ENCODE measurements at places on chromosomes 4 and X.

DNA sequence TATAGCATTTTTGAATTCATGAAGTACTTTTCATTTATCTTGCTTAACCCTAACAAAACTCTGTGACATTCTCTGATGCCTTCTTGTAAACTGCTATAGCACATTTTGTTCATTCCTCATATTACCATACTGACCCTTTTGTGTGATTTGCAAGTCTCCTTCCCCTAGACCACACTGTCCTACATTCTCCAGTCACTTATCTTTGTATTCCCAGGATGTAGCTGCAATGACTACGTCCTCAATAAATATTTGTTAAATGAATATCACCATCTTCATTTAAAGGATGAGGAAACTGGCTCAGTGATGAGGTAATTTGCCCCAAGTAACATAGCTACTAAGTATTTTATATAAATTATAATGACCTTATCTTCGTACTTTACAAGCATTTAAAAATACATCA lies 11.9 kb downstream of the HUWE1 start:
- DNase-seq, result peak; percentile 23

DNA sequence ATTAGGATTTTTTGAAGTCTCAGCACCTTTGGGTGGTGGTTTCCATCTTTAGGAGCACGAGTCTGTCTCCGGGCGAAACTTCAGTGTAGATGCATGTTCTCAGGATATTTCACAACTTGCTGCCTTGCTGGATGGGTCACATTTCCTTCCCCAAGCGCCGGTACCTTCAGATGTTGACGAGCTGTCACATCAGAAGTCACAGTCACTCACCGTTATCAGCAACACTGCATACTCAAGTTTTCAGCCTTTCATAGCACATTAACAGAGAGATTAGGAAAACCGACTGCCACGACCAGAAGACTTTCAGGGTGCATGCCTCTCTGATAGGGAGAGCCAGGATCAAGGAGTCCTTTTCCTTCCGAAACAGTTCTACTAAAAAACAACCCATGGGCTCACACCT lies 77.8 kb downstream of the SHROOM2 start:
- no peak for DNase-seq

GRCh38 chr4:173171098-173171497 lies 2.5 kb downstream of the GALNT7 start:
- DNase-seq, result peak; percentile 46

- DNase-seq, result no peak
These were observed 76.7 kb upstream of the AP1S2 start for GRCh38 chrX:15931362-15931761.

DNA sequence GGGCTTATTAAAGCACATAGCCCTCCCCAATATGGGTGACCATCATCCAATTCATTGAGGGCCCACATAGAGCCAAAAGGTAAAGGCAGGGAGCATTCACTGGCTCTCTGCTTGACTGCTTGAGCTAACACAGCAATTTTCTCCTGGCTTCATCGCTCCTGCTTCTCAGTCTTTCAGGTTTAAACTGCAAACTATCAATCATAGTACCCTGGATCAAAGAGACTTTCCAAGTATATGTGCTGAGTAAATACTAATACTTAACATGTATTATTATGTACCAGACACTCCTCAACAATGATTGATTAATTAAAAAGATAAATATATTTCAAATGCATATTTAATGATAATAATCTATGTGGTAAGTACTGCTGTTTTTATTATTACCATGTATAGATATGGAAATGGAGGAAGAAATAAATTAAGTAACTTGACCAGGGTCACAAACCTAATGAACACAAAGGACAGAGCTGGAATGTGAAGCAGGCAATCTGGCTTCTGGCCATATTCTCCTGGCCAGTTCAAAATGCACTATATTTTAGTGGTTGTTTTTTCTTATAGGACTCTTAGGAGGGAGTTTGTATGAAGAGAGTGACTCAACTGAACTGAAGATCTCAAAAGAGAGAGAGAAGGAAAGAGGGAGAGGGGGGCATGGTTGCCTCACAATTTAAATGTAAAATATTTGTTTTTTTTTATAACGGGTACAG lies 1197.3 kb downstream of the TECRL start:
- DNase-seq, result peak; percentile 4

- no peak for DNase-seq
These were observed 69.0 kb upstream of the ATOH1 start for GRCh38 chr4:93759506-93759905.

DNA sequence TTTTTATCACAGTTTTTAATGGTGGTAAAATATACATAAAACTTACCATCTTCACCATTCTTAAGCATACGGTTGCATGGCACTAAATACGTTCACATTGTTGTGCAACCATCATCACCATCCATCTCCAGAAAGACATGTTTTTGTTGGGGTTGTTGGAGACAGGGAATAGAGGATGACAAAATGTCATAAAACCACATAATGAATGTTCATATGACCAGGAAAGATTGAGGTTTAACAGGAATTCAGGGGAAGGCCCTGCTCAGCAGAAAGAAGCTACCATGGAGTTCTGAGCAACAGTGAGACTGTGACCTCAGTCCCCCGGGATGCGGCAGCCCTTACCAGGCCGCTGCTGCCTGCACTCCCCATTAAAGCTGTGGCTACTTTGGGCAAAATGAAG lies 63.9 kb upstream of the TRIM2 start:
- DNase-seq, result no peak

- DNase-seq, result peak; percentile 3
These were observed 17.1 kb upstream of the TMEM150C start for GRCh38 chr4:82578935-82579334.

DNA sequence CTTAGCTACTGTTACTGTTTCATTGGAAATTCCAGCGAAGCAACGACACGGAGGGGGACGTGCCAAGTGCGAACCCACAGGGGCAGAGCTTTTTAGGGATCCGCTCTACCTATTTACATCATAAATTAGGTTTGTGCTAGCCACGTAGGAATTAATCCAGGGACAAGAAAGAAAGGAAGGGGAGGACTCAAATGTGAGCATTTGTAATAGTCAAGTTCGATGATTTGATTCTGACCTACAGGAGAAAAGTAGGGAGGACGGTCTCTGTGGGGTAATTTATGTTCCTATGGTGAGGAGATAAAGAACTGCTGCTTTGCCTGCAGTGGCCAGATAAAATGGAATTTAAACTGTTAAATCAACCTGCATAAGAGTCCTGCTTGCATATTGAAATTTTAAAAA lies 1.7 kb downstream of the INTS6L start:
- DNase-seq, result no peak

- DNase-seq, result peak; percentile 52
These were observed 126.4 kb upstream of the GATB start for GRCh38 chr4:151887031-151887815.

DNA sequence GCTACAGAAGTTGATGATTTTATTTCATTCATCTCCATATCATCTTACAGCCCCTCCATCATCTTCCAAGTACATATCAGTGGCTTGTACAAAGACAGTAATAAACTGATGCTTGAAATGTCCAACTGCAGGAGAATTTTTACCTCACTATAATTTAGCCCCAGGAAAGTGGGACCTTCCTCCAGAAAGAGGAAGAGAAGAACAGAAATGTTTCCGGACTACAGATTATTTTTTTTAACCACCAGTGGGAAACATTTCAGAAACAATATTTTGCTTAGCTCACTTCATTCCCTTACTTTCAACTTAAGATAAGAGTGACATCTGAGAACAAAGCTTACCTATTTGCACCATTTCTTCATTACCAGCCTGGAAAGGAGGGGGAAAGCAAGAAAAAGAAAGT lies 2.0 kb downstream of the ADAMTS3 start:
- no peak for DNase-seq

GRCh38 chr4:71553605-71554004 lies 214.8 kb downstream of the SLC4A4 start:
- DNase-seq, result peak; percentile 47

DNA sequence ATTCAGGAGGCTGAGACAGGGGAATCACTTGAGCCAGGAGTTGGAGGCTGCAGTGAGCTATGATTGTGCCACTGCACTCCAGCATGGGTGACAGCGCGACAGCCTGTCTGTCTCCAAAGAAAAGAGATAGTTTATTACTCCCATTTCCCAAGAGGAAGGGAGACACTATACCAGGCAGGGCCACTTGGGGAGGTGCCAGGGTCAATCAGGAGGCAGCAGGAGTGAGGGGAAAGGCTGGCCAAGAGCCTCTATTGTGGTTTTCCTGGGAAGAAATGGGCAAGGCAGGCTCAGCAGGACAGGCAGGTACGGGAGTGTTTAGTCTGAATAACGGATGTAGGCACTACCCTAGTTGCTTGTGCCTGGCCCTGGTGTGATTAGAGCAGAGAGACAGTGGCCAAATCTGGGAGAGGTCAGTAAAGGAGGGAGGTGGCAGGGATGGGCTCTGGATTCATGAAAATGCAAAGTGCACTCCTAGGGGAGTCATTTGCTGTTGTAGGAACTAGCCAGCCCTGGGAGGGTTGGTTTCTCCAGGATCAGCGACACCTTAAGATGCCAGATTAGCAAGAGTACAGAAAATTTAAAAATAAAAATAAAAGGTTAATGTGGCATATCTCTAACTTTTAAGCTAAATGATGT lies 20.2 kb upstream of the CDKN2AIP start:
- DNase-seq, result no peak

DNA sequence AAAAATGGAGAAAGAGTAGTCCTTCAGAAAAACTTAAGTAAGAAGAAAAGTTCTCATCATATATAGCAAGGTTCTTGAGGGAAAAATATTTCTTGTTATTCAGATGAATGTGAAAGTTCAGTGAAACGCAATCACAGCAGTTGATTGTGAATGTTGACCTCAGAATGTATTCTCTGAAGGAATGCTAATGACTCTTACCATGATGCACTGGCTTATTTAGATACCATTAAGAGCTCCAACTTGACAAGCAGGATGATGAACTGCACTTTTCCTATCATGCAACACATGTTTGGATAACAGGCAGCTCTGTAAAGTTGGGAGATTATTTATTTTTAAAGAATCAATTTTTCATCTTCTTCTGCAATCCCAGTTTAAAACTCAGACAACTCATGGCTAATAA lies 115.5 kb upstream of the MYOZ2 start:
- DNase-seq, result peak; percentile 69

DNA sequence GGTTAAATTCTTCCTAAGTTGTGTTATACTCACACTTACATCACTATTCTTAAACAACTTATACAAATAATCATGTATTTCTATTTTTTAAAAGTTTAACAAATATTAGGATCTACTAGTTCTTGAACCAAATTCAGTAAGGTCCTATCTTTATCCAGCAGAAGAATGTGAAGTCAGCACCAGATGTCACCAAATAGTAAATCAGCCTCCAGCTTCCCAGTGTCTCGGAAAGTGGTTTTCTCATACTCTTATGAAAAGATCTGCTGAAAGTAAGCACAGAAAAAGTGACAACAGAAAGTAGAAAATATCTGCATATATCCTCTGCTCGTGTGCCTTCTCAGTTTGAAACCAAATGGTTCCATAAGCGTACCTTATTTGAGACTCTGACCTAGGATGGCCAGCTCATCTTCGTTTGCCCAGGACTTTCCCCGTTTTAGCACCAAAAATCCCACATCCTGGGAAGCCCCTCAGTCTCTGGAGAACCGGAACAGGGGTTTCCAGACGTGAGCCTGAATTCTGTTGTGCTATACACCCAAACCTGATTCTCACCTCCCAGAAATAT lies 98.0 kb upstream of the DCLK2 start:
- DNase-seq, result no peak

GRCh38 chrX:49251325-49251724 lies 13.2 kb downstream of the FOXP3 start:
- no peak for DNase-seq

GRCh38 chr4:5824635-5825034 lies 68.3 kb downstream of the CRMP1 start:
- DNase-seq, result peak; percentile 60

DNA sequence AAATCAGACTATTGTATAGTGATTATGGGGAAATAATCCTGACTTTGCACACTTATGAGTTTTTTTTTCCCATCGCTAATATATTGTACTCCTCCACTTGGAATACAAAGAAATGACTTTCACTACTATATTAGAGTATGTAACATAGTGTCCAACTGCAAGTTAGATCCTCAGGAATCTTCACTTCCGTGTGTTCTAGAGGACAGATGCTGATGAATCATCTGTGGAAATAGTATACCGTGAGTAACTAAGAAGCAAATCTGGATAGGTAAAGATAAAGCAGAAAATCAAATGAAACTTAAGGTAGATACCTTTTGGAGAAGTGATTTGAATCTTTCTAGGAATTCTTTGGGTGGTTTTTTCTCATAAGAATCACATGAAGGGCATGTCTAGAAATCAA lies 8.3 kb downstream of the IL21 start:
- peak; percentile 65 for DNase-seq

DNA sequence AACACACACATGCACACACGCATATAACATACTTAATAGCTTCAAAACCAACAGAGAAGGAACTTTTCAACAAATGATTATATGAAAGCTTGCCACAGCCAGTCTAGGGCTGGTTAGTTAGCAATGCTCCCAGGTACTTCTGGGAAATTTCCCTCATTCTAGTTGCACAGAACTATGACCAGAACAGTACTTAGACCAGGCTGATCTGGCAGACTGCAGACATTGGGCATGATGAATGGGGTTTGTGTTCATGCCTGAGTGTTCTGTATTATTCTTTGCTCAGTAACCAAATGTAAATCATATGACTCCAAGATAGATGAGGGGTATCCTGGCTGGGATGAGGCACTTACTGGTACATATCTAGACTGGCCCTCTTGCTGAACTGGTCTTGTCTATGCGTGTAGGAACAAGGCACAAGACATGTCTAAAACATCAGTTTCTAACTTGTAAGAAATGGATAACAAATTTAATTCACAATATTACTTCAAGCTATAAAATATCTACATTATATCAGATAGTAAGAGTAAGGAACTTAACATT lies 50.3 kb upstream of the GEMIN8 start:
- no peak for DNase-seq

DNA sequence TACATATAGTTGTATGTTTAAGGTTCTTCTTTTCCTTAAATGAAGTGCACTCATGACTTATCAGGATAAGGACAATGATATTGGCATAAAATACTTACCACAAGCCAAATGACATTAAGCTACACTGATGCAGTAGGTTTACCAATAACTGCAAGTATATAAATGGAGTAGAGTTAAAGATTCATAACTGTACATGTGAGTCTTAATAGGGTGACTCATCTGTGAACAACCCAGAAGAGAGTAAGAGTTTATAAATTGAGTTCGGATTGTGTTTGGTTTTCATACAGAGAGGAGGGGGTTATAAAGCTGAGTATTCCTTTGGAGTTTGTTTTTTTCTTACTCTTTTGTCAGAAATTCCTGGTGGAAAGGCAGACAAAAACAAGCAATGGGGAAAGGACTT lies 144.8 kb downstream of the TLL1 start:
- peak; percentile 21 for DNase-seq

- DNase-seq, result no peak
These were observed 293.2 kb upstream of the EMCN start for GRCh38 chr4:100811046-100811445.

- DNase-seq, result no peak
These were observed 93.2 kb downstream of the SHOX start for GRCh38 chrX:723781-724180.

DNA sequence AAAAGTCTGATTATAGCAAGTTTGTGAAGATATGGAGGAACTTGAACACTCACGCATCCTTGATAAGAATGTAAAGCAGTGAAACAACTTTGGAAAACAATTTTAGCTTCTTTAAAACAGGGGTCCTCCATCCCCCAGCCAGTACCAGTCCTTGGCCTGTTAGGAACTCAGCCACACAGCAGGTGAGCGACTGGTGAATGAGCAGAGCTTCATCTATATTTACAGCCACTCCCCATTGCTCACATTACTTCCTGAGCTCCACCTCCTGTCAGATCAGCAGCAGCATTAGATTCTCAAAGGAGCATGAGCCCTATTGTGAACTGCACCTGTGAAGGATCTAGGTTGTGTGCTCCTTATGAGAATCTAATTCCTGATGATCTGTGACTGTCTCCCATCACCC lies 530.3 kb upstream of the PRKX start:
- DNase-seq, result no peak
